ENCODE measurements at places on chromosomes 6 and 20.

DNA sequence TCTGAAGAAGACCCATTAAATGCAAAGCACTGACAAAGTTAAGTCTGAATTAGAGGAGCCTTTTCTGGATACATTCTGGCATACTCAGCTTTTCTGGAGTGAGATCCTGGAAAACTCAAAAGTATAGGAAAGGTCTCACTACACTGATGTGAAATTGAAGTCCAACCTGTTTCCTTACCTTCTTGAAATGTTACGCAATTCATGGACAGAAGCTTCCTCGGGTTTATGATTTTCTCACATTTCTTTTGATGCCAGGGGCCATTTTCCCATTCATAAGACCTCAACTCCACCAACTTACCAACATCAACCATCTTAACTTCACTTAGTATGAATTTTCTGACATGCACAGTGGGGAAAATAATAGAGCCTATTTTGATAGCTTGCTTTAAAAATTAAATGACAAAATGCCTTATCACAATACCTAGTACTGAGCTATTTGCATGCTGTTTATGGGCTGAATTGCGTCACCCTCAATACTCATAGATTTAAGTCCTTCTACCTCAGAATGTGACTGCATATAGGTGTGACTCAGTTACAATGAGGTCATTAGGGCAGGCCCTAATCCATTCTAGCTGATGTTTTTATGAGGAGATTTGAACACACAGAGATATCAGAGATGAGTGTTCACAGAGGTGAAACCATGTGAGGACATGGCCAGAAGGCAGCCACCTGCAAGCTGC, 73.4 kb upstream of the RAB32 start:
- no peak for DNase-seq
- no peaks in the 10 kb centered on the region for H3K27me3 ChIP-seq
- no peak overlapping the region for H3K4me3 ChIP-seq
- no peaks in the 10 kb centered on the region for H3K36me3 ChIP-seq
- no peaks in the 10 kb centered on the region for H3K4me1 ChIP-seq
- H3K27ac ChIP-seq: no peak overlapping the region

GRCh38 chr6:79536585-79536953, 661 bp downstream of the LCA5 start:
- H3K36me3 ChIP-seq: no peaks in the 10 kb centered on the region
- H3K27me3 ChIP-seq: no peaks in the 10 kb centered on the region
- H3K4me1 ChIP-seq: peaks cover 13% of the 10 kb centered on the region
- H3K4me3 ChIP-seq: peak overlapping the region; percentile 85
- peak overlapping the region; percentile 95 for H3K27ac ChIP-seq

DNA sequence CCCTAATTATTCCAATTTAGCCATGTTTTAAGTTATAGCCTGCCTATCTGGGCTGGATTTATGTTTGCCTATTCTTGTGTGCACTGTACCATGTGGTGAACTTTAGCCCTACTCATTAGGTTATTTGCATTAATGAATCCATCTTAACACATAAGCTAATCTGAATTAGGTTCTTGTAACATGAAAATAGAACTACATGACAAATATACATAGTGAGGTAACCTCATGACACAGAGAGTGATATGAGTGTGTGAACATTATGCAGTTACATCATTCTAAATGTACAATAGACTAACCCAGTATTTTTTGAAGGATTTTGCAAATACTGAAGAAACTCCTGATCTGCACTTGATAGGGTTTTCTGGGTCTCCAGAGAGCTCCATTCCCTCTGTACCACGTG, 733.7 kb upstream of the CITED2 start:
- no peaks in the 10 kb centered on the region for H3K36me3 ChIP-seq
- DNase-seq: no peak

GRCh38 chr6:37822851-37823682, 3.5 kb downstream of the ZFAND3 start:
- peaks cover 76% of the 10 kb centered on the region for H3K4me1 ChIP-seq
- H3K4me3 ChIP-seq: peak overlapping the region; percentile 4
- no peaks in the 10 kb centered on the region for H3K27me3 ChIP-seq
- H3K27ac ChIP-seq: no peak overlapping the region
- no peak for DNase-seq
- no peaks in the 10 kb centered on the region for H3K36me3 ChIP-seq

GRCh38 chr20:50192364-50193198, 2.0 kb downstream of the CEBPB start:
- peak overlapping the region; percentile 96 for H3K27ac ChIP-seq
- H3K36me3 ChIP-seq: peaks cover 19% of the 10 kb centered on the region
- DNase-seq: peak; percentile 94
- H3K4me1 ChIP-seq: peaks cover 30% of the 10 kb centered on the region
- no peaks in the 10 kb centered on the region for H3K27me3 ChIP-seq

DNA sequence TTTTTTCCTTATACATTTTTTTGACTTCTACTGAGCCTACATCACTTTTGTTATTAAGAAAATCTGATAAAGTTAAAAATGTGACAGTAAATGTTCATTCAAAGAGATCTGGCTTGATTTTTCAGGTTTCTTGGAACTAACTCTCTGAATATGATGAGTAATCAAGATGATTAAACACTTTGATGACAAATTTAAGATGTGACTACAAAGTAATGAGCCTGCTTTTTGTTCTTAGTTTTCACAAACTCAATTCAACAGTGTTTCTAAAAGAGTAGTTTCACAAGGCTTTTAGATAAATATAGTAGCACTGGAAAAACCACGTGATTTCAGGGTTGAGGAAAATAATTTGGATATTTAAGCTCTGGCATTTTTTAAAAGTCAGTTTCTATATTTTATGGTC, 37.9 kb upstream of the HDDC2 start:
- no peaks in the 10 kb centered on the region for H3K4me1 ChIP-seq
- H3K36me3 ChIP-seq: no peaks in the 10 kb centered on the region
- no peak overlapping the region for H3K4me3 ChIP-seq
- no peak for DNase-seq

DNA sequence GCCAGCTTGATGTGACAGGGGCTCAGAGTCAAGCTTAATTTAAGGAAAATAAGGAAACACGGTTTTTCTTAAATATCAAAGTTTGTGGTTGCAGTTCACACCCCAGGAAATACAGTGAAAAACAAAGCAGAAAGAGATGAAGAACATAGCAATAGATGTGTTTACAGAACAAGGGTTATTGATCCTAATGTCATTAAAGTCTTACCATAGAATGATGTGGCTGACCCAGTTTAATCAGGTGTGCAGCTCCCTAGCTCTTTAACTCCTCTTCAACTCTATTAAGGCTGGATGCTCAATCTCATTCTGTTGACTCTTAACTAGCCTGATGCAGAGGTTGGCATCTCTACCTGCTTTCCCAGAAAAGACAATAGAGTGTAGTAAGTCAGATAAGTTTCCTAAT, 7.5 kb upstream of the GTF3C6 start:
- H3K27me3 ChIP-seq: no peaks in the 10 kb centered on the region
- no peak overlapping the region for H3K4me3 ChIP-seq
- DNase-seq: no peak
- H3K4me1 ChIP-seq: peaks cover 10% of the 10 kb centered on the region

- DNase-seq: no peak
- peaks cover 41% of the 10 kb centered on the region for H3K4me1 ChIP-seq
- H3K27me3 ChIP-seq: no peaks in the 10 kb centered on the region
- no peak overlapping the region for H3K4me3 ChIP-seq
- H3K36me3 ChIP-seq: peaks cover 63% of the 10 kb centered on the region
These were observed 12.5 kb downstream of the UCKL1 start for GRCh38 chr20:63943808-63944077.

GRCh38 chr6:31450751-31451150, 47.2 kb upstream of the MICB start:
- no peak for DNase-seq
- H3K27me3 ChIP-seq: peaks cover 4% of the 10 kb centered on the region

DNA sequence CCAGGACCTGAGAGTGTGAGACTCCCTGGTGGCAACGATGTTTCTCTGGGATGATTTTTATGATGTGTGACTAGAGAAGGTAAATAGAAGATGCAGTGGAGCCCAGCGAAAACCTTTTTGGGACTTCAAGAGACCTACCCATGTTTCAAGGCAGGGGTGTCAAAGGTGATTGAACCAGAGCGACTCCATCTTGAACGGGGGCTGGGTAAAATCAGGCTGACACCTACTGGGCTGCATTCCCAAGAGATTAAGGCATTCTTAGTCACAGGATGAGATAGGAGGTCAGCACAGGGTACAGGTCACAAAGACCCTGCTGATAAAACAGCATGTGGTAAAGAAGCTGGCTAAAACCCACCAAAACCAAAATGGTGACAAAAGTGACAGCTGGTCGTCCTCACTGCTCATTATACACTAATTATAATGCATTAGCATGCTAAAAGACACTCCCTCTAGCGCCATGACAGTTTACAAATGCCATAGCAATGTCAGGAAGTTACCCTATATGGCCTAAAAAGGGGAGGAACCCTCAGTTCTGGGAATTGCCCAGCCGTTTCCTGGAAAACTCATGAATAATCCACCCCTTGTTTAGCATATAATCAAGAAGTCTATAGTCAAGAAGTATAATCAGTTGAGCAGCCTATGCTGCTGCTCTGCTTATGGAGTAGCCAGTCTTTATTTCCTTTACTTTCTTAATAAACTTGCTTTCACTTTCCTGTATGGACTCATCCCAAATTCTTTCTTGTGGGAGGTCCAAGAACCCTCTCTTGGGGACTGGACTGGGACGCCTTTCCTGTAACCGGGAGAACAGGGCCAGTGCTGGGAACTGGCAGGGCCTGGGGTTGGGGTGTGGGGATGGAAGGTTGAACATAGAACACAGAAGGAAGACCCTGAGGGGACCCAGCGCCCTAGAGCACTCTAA, 526.4 kb downstream of the QKI start:
- H3K36me3 ChIP-seq: no peaks in the 10 kb centered on the region
- no peak for DNase-seq
- H3K4me3 ChIP-seq: no peak overlapping the region
- H3K27me3 ChIP-seq: no peaks in the 10 kb centered on the region
- H3K27ac ChIP-seq: peak overlapping the region; percentile 35

GRCh38 chr6:44138717-44139350, 11.5 kb downstream of the TMEM63B start:
- no peaks in the 10 kb centered on the region for H3K27me3 ChIP-seq
- H3K4me3 ChIP-seq: no peak overlapping the region
- DNase-seq: no peak
- H3K27ac ChIP-seq: no peak overlapping the region
- peaks cover 2% of the 10 kb centered on the region for H3K4me1 ChIP-seq
- H3K36me3 ChIP-seq: peaks cover 88% of the 10 kb centered on the region

DNA sequence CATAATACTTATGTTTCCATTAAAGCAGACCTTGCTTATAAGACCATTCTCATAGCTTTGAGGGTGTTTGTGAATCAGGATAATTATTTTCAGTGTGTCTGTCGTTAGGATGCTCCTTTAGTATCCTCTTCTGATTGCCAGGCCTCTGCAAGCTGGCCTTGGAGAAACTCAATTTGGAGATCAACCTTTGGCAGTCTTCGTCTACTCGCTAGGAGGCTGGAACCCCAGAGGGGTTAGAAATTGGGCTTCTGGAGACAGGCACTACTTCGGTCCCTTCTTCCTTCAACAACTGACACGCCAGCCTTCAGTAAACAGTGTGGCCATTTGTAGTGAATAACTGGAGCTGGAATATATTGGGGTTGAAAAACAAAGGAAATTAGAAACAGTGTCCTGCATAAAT, 100.8 kb upstream of the CITED2 start:
- H3K4me3 ChIP-seq: no peak overlapping the region
- H3K27ac ChIP-seq: no peak overlapping the region
- peaks cover 37% of the 10 kb centered on the region for H3K4me1 ChIP-seq
- no peaks in the 10 kb centered on the region for H3K36me3 ChIP-seq
- H3K27me3 ChIP-seq: no peaks in the 10 kb centered on the region

GRCh38 chr6:56488281-56488680, 154.4 kb downstream of the DST start:
- H3K27me3 ChIP-seq: no peaks in the 10 kb centered on the region
- H3K27ac ChIP-seq: no peak overlapping the region
- H3K4me3 ChIP-seq: no peak overlapping the region
- DNase-seq: no peak
- H3K4me1 ChIP-seq: peaks cover 10% of the 10 kb centered on the region

- no peak for DNase-seq
- no peaks in the 10 kb centered on the region for H3K36me3 ChIP-seq
- no peak overlapping the region for H3K27ac ChIP-seq
- H3K4me1 ChIP-seq: no peaks in the 10 kb centered on the region
- H3K27me3 ChIP-seq: no peaks in the 10 kb centered on the region
These were observed 84.5 kb upstream of the PRND start for GRCh38 chr20:4637081-4637797.

GRCh38 chr20:4158466-4159050, 143.2 kb upstream of the RNF24 start:
- peaks cover 39% of the 10 kb centered on the region for H3K4me1 ChIP-seq
- H3K27me3 ChIP-seq: no peaks in the 10 kb centered on the region
- no peaks in the 10 kb centered on the region for H3K36me3 ChIP-seq
- H3K4me3 ChIP-seq: no peak overlapping the region
- no peak overlapping the region for H3K27ac ChIP-seq

DNA sequence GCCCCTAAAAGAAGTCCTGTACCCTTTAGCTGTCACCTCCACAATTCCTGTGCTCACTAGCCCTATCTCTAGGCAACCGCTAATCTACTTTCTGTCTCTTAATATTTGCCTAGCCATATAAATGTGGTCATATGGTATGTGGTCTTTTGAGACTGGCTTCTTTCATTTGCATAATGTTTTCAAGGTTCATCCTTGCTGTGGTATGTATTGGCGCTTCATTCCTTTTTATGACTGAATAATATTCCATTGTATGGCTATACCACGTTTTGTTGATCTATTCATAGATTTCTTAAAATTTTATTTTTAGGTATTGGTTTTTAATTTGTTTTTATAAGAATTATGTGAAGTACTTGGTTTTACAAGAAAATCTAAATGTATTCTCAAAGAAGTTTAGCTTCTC, 70.0 kb downstream of the MAP3K4 start:
- H3K27ac ChIP-seq: no peak overlapping the region
- DNase-seq: no peak
- no peaks in the 10 kb centered on the region for H3K36me3 ChIP-seq
- H3K4me3 ChIP-seq: no peak overlapping the region

DNA sequence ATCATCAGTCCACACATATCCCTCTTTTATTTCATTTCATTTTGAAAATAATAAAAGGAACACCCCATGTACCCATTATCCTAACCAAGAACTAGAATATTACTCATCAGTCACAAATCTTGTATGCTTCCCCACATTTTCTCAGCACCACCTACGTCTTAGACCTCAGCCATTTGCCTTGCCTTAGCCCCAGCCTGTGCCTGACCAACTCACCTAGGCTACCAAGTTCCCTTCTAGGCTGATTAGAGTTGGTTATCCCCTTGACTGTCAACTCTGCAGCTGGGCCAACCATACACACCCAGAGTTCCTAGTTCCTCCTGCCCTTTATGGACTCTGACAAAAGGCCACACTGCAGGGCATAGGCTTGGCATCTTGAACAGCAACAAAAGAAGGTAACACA, 33.4 kb upstream of the IPCEF1 start:
- H3K27ac ChIP-seq: no peak overlapping the region
- no peaks in the 10 kb centered on the region for H3K36me3 ChIP-seq
- H3K27me3 ChIP-seq: no peaks in the 10 kb centered on the region
- DNase-seq: no peak
- no peaks in the 10 kb centered on the region for H3K4me1 ChIP-seq
